ENCODE measurements at places on chromosomes 3 and 15.

- no peak for DNase-seq
Observed at GRCh38 chr3:46901061-46901460, 23.5 kb downstream of the PTH1R start.

- no peak for DNase-seq
Observed at GRCh38 chr3:55779543-55779942, 292.4 kb upstream of the WNT5A start.

- no peak for DNase-seq
Observed at GRCh38 chr3:169289273-169289672, 374.2 kb downstream of the MECOM start.

- DNase-seq, result peak; percentile 1
Observed at GRCh38 chr3:13598926-13599886, 50.3 kb downstream of the FBLN2 start.

GRCh38 chr15:65942436-65942835, 73.1 kb downstream of the RAB11A start:
- no peak for DNase-seq

- peak; percentile 37 for DNase-seq
Observed at GRCh38 chr3:12948891-12949711, 107.7 kb upstream of the RPL32 start.

GRCh38 chr3:71175691-71176365, 407.7 kb downstream of the FOXP1 start:
- no peak for DNase-seq

DNA sequence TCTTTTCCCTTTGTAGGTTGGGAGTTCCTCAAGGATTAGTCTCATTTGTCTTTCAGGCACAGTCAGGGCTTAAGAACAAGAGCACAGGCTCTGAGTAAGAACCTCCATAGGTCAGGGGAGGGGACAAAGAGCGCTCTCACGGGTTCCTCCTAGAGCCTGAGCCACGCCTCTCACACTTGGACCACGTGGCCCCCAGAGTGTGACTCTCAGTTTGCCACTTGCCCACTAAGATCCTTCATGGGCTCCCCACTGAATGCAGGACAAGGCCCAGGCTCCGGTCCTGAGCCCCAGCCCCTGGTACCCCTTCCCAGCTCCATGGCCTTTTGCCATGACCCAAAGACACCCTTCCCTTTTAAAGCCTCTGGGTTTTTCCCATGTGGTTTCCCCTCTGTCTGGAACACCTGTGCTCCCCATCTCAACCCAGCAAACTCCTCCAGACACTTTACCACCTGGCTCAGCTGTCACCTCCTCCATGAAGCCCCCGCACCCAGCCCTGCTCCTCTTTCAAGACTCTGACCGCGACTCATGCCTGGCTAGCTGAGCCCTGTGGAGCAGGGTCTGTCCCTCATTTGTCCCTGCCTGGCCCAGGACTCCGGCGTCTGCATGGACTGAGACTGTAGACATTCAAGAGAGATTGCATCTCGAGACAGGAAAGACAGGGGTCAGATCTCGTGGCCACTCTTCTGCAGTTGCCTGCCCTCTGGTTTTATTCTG, 32.7 kb downstream of the IQSEC1 start:
- peak; percentile 67 for DNase-seq

- no peak for DNase-seq
Observed at GRCh38 chr15:62989366-62990055, 53.0 kb upstream of the TPM1 start.

- DNase-seq, result no peak
Observed at GRCh38 chr3:189331002-189331418, 159.2 kb downstream of the TPRG1 start.

DNA sequence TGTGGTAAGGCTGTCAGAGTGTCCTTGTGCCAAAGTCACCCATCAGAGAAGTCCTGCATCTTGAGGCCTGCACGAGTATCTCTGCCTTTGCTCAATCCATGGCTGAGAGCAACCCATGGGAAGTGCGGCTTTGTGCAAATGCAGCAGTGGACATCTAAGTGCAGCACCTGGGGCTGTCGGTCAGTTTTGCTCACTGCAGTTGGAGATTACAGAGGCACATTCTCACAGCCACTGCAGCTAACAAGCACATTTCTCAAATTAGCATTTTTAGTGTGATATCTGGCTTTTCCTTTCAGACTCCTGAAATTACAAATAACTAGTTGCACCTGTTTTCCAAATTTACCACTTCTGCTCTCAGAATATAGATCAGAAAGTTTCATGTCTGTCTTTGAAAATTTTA, 81.5 kb upstream of the DAZL start:
- DNase-seq, result no peak

GRCh38 chr3:66444146-66444644, 56.6 kb downstream of the LRIG1 start:
- DNase-seq, result no peak

DNA sequence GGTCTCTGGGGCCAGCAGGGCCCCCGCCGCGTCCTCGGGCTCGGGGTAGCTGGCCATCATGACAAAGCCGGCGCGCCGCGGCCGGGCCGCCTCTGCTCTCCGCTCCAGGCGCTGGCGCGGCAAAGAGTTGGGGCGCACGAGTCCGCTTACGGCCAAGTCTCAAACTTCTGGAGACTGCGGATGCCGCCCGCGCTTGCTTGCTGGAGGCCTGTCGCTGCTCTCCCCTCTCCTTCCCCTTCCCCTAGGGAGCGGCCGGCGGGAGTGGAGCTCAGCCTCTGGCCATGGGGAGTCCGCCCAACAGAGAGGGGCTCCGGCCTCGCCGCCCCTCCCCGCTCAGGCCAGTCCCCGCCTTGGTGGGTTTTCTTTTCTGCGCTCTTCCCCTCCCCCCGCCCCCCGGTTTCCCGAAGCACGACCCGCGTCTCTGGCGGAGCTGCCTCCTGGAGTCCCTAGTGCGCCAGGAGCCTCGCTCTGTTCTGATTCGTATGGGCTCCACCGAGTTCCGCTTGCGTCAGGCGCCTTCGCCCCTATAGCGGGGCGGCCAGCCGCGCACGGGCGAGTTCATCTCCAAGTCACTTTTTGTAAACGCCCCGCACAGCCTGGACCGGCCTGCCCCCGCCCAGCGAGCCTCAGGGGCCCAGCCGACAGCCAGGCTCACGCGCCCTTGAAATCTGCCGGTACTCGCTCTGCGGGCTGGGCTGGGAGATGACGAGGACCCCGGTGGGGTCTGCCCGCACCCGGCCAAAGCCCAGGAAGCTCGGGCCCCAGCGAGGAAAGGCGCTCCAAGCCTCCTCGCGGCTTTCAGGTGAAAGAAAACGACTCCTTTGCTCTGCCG, at the start of the genes FOXL2 and FOXL2NB:
Gene FOXL2 (minus strand): TSS at position 475 of the 832 bp plus-strand sequence. CDS start 415 bp downstream, at position 60.
Gene FOXL2NB (plus strand): TSS at position 555 of the 832 bp plus-strand sequence. CDS start 148 bp downstream, at position 703.
- no peak for DNase-seq

GRCh38 chr3:170490828-170491560, 72.3 kb downstream of the CLDN11 start:
- DNase-seq, result no peak

DNA sequence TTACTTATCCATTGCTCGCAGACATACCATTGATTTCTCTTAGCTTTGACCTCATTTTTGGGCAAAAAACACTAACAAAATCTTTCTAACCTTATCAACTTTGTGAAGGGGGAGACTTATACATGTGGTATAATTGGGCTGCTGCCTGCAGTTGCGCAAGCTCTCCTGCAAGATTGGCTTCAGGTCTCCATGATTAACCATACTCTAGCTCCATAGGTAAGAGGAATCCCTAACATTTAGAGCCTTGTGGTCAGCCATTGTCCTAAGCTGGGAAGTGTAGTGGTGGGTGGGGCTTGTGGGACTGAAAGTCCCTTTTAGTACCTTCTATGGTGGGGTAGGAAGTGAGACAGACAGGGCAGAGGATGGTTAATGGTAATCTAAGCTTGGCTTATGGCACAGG, 179.6 kb upstream of the THRB start:
- no peak for DNase-seq

DNA sequence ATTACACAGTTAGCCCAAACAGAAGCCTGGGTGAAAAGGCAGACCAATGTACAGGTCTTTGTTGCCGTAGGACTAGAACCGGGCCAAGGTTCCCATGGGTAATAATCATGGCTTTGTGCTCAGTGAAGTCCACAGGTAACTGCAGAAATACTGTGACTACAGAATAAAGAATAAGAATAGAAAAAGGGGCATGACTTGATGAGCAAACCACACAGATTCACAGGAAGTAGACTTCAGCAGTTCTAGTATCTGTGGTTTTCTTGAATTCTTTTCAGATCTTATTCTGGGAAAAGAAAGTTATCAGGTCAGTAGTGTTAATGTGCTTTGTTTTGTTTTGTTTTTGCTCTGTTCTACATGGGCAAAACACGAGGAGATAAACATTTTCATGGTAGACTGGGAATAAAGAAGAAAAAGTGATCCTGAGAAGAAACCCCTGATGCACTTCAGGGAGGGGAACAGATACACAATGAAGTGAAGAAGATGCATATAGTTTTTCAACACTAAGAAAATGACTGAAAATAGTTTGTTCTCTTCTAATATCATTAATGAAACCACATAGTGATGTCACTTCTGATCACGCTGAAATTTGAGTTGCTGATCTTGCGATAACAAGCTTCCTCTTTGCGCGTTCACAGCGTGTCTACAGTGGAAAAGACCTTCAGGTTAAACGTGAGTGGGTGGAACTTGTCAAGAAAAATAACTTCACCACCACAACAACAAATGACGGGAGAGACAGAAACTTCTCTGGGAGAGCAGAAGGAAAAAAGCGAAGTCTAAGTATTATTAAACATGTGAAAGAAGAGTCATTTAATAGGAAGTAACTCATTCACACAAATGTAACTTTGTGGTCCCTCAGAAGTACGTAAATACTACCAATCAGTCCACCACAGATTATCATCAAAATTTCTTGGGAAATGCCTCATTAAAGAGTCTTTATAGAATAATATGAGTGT, 315.8 kb upstream of the SATB1 start:
- DNase-seq, result peak; percentile 95

- DNase-seq, result peak; percentile 87
Observed at GRCh38 chr3:177714945-177715344, 517.7 kb upstream of the TBL1XR1 start.

- no peak for DNase-seq
Observed at GRCh38 chr3:63705092-63705645, 52.7 kb downstream of the SNTN start.

DNA sequence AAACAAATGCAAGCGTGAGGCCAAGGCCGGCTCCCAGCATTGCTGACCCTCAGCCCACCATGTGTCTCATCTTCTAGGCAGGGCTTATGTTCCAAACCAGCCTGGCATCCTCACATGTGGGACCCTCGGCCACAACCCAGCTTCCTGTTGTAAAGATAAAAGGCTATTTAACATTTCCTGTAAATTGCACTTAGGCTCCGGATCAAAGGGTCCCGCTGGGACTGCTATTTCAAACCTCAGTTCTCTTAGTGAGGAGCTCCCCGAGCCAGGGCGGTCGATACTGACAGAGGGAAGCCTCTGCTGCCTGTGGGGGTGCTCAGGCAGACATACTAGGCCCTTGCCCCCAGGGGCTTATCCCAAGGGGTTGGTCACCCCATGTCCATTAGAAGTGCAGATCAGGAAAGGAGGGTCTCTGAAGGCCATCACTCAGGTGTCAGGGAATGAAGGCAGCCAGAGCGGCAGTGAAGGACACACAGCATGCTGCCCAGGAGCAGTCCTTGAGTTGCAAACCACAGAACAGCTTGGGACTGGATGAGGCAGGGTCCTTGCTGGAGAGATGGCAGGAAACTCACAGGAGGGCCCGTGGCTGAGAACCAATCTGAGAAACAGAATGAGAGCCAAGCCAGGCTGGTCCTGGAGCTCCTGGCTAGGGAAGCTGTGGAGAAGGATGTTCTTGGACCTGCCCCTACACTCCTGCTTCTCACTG, 239.9 kb downstream of the TLE3 start:
- no peak for DNase-seq

DNA sequence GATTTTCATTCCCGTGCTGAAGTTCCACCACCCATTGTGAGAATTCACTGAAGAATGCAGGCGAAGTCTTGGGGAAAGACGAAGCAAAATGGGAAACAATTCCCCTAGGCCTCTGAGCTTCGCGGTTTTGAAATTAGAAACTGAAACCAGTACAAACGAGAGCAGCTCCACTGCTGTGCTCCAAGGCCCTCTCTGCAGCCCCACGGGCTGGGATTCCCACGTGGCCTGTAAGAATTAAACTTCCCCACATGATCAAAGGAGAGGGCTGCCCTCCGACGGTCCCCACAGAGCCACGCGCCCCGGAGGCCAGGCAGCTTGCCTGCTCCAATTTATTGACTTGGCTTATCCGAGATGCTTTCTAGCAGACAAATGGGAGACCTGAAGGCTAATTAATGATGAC, 144.0 kb downstream of the GREM1 start:
- DNase-seq, result peak; percentile 77

GRCh38 chr15:58880320-58880719, 53.2 kb downstream of the SLTM start:
- DNase-seq, result no peak

DNA sequence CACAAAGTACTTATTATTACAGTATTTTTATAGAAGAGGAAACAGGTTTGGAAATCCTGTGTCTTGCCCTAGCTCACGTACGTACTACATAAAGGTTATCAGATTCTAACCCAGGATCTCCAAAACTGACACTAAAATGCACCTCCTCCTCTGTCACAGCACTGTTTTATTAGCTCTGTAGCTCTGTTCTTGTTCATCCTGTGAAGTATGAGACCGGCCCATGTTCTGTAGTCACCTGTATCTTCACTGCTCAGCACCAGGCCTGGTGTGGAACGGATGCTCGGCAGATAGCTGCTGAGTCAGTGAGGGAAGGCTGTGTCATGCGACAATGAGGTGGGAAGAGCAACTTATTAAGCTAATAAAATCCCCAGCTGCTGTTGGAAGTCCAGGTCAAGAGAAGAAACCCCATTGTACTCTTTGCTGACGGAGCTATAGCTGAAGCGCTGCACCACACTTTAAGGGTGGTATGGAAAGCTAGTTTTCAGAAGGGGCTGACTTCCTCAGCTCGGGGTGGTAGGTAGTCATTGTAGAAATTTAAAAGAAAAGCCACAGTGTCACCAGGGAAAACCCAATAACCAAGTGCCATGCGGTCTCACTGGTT, 22.8 kb downstream of the BCL2A1 start:
- peak; percentile 64 for DNase-seq

GRCh38 chr3:159263750-159264553, 462.1 kb downstream of the MFSD1 start:
- peak; percentile 23 for DNase-seq

- DNase-seq, result peak; percentile 1
Observed at GRCh38 chr3:100402256-100402655, 917 bp downstream of the LNP1 start.

GRCh38 chr3:61401359-61401758, 150.1 kb upstream of the FHIT start:
- no peak for DNase-seq

Data from inflammatory macrophage treated with lipopolysaccharide for 4 hours (primary cell).